ENCODE measurements at places on chromosomes 4 and X.

- DNase-seq, result no peak
Observed at GRCh38 chr4:104188301-104188700, 306.4 kb downstream of the CXXC4 start.

DNA sequence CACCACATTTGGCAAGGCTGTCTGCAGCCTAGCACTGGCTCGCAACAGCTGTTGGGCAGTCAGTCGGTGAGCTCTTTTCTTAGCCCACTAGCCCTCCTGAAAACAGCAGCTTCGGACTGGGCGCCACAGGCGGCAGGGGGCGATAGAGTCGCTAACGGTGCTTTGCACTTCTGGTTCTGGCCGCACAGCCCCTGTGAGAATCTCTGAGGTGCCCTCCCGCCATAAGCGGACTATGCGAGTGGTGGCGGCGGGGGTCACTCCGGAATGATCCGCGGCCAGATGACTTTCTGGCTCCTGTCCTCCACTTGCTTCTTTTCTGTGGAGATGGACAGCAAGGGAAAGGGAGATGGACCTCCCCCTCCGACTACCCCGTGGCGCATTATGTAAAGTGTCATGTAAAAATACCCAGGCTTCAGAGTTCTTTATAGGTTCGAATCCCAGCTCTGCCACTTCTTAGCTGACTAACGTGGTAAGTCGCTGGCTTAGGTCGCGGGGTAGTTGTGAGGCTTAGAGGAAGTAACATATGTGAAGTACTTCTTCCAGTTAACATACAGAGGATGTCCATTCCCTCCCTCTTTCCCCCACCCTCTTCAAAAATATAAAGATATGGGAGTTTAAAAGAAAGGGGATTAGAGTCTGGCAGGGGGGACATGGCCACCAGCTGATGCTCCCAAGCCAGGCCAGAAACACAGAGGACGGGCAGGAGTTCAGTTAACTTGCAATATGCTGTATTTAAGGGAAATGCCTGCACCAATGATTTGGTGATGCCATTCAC is 11.0 kb downstream of the ARHGAP36 start:
- peak; percentile 20 for DNase-seq

- DNase-seq, result no peak
Observed at GRCh38 chr4:174749091-174749490, 80.0 kb downstream of the GLRA3 start.

DNA sequence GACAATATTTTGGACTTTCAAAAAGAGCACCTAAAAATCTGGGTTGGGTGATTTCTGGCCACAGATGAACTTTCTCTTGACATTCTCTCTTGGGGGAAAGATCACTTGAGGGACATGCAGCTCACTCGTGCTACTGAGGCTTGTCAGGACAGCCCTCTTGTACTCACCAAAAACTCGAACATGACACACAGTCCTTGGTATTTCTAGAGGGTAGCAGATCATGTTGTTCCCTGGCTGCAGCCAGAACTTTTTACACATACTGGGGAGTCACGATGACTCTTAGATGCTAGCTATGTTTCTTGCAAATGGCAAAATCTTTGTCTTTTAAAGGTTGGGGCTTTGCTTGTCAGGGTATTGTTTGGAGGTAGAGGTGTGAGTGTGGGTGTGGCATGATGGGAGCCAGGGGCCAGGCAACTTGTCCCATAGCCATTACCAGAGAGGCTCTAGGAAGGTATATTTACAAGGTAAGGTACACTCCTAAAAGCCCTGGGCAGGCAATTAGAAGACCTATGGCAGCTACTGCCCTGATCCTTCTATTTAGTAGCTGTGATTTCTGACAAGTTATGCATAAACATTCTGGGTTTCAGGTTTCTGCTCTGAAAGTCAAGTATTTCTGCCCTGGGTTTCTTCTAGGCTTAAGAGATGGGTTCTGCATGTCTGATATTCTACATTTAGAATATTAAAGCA is 241.7 kb upstream of the TLL1 start:
- DNase-seq, result no peak

DNA sequence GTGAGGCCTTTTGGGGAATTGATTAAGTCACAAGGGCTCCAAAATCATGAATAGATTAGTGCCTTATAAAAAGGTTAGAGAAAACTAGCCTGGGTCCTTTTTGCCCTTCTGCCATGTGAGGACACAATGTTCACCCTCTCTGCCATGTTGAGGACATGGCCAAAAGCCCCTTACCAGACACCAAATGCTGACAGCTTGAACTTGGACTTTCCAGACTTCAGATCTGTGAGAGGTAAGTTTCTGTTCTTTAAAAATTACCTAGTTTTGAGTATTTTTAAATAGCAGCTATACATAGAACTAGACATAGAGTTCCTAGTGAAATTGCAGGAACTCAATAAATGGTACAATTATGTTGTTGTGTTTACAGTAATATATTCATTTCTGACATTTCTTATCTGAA is 1214.4 kb downstream of the ADGRL3 start:
- no peak for DNase-seq

DNA sequence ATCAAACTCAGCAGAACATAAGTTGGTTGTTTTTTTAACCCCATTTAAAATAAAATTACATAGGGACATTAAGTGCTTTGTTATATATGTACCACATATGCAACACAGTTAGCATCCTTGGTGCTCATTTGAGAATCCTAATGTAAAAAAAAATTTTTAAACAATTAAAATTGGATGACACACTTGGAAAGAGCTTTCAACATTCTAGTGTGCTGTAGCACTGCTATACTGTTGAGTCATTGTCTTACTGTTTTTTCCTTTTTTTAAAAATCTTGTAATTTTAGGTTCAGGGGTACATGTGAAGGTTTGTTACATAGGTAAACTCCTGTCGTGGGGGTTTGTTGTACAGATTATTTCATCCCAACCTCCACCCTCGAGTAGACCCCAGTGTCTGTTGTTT is 12.8 kb downstream of the THAP9 start:
- DNase-seq, result no peak
